ENCODE measurements at places on chromosomes 1 and 21.

DNA sequence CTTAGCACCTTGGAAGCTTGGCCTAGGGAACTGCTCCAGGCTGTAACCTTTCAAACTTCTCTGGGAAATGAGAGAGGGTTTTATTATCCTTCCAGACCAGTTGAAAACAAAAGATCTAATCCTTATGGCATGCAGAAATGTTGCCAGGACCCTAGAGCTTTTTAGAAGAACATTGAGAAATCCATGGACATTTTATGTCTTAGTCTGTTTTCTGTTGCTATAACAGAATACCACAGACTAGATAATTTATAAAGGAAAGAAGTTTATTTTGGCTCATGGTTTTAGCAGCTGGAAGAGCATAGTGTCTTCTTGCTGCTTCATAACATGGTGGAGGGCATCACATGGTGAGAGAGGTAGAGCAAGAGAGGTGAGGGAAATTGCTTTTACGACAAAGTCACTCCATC, 25.8 kb downstream of the OSBPL9 start:
- DNase-seq = no peak

GRCh38 chr1:29125237-29125641, 1.5 kb upstream of the TMEM200B start:
- DNase-seq = no peak

GRCh38 chr1:21774835-21775549, 8.0 kb downstream of the USP48 start:
- no peak for DNase-seq

GRCh38 chr21:25369524-25370300, 237.6 kb downstream of the MRPL39 start:
- no peak for DNase-seq

DNA sequence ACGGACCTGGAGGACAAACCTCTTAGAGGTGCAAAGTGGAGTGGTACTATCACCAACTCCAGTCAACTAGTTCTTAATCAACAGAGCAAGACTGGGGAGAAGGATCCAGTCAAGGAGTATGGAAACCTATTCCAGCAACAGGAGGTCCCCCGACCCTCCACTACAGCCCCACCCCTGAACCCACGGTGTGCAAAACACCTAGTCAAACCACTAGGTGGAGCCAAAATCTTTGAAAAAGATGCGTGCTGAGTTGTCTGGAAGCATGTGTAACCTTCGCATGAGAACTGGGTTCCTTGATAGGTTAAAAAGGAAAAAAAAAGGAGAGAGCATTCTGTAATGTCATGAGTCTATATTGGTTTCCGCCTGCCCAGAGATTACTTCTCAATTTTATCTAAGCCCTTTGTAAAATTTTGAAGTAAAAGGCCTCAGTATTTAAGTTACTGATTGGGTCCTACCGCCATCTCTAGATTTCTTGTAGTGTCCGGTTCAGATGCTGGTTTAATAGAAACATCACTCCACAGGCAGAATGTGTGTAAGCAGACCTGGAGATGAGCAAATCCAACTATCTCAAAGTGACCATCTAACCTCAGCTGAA, 81.9 kb upstream of the HAO2 start:
- DNase-seq = peak; percentile 32

- DNase-seq = peak; percentile 39
These were observed 1.8 kb downstream of the PTTG1IP start for GRCh38 chr21:44871576-44872269.

DNA sequence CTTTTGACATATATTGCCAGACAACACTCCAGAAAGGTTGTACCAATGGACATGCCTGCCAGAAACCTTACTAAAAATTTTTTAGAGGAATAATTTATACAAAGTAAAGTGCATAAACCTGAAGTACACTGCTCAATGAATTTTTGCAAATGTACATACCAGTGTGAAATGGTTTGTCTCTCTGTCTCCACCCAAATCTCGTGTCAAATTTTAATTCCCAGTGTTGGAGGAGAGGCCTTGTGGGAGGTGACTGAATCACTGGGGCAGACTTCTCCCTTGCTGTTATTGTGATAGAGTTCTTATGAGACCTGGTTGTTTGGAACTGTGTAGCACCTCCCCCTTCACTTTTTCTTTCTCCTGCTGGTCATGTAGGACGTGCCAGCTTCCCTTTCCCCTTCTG, 168.8 kb downstream of the RWDD3 start:
- no peak for DNase-seq

GRCh38 chr1:109619576-109620400, at the start of the genes AMPD2 and GNAT2:
Gene AMPD2 (plus strand): TSS chr1:109619837. CDS start chr1:109621176, 1,339 bp downstream.
Gene GNAT2 (minus strand): TSS chr1:109619616. CDS start chr1:109612870, 6,746 bp downstream.
- peak; percentile 80 for DNase-seq
